Activated naive CD8-positive, alpha-beta T cell treated with anti-CD3 and anti-CD28 coated beads for 36 hours (primary cell): ENCODE measurements at places on chromosomes 16 and 17. TPM values are rescaled to one million over a fixed set of nuclear protein-coding genes. Genes with fewer than 3 reads are reported as not detected.

- H3K4me1 ChIP-seq, result no peaks in the 10 kb centered on the region
- no peak for DNase-seq
- H3K36me3 ChIP-seq, result no peaks in the 10 kb centered on the region
- H3K4me3 ChIP-seq, result no peak overlapping the region
Measured at GRCh38 chr17:72357764-72358365, 237.0 kb downstream of the SOX9 start.

DNA sequence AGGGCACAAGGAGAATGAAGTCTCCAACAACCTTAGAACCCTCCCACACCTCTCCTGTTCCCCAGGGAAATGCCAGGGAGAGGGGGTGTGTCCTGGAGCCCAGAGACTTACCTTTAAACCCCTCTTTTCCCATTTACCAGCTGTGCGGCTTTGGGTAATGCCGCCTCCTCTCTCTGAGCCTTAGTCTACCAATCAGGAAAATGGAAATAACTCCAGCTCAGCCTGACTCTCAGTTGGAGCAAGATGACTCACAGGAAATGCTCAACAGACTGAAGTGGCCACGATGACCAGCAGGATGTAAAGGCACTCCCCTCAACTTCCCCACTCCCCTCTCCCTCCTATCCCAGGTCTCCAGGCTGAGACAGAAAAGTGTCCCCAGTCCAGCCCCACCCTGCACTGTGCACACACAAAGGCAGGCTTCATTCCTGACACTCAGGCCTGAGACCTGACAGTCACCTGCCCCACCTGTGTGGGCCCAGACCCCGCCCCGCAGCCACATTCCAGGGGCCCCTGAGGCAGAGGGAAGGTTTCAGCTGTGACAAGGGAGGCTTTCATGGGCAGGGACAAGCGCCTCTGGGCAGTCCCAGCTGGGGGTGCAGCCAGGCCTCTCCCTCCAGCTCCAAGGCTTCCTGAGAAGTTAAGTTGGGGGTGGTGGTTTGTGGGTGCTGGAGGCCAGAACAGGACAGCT is 3.0 kb upstream of the KRT15 start:
- H3K4me3 ChIP-seq, result no peak overlapping the region
- H3K27me3 ChIP-seq, result peaks cover 11% of the 10 kb centered on the region
- no peak overlapping the region for H3K27ac ChIP-seq
- no peak for DNase-seq

DNA sequence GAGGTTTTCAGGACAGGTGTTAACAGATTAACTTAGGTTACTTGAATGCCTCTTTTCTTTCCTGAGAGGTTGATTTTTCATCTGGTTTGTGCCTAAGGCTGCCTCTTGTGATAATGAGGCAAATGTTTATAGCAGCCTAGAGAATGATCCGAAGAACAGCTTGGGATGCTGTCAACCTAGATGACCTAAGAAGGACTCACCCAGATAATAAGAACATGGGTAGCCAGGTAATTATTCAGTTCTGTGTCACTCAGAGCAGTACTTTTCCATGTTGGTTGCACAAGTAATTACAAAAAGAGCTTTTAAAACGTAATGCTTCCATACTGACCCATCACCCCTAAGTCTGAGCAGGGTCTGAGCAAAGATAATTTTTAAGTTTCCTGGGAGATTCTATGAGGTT is 60.3 kb downstream of the CHD9 start:
- no peak for DNase-seq
- H3K27ac ChIP-seq, result no peak overlapping the region
- H3K4me3 ChIP-seq, result no peak overlapping the region
- H3K27me3 ChIP-seq, result no peaks in the 10 kb centered on the region
- peaks cover 3% of the 10 kb centered on the region for H3K4me1 ChIP-seq
- peaks cover 2% of the 10 kb centered on the region for H3K36me3 ChIP-seq

- H3K36me3 ChIP-seq, result no peaks in the 10 kb centered on the region
- H3K27me3 ChIP-seq, result no peaks in the 10 kb centered on the region
- no peak overlapping the region for H3K27ac ChIP-seq
- H3K4me3 ChIP-seq, result no peak overlapping the region
Measured at GRCh38 chr16:68907781-68908181, 64.5 kb downstream of the TANGO6 start.

DNA sequence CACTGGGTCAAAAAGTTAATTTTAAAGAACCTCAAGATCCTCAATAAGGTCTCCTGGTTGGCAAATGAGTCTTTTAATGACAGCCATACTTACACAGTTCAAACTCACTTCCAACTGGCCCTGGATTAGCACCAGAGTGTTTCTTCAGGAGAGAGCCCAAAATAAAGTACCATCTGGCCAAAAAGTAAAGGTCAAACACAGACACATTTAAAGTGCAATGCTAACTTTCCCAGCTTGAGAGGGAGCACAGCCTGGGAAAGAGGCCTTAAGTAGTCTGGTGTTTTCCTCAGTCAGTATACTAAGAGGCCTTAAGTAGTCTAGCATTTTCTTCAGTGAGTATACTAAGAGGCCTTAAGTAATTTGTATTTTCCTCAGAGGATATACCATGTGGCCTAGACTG is 46.6 kb upstream of the ERN1 start:
- H3K27ac ChIP-seq, result no peak overlapping the region
- DNase-seq, result no peak
- H3K36me3 ChIP-seq, result peaks cover 20% of the 10 kb centered on the region
- no peaks in the 10 kb centered on the region for H3K4me1 ChIP-seq

DNA sequence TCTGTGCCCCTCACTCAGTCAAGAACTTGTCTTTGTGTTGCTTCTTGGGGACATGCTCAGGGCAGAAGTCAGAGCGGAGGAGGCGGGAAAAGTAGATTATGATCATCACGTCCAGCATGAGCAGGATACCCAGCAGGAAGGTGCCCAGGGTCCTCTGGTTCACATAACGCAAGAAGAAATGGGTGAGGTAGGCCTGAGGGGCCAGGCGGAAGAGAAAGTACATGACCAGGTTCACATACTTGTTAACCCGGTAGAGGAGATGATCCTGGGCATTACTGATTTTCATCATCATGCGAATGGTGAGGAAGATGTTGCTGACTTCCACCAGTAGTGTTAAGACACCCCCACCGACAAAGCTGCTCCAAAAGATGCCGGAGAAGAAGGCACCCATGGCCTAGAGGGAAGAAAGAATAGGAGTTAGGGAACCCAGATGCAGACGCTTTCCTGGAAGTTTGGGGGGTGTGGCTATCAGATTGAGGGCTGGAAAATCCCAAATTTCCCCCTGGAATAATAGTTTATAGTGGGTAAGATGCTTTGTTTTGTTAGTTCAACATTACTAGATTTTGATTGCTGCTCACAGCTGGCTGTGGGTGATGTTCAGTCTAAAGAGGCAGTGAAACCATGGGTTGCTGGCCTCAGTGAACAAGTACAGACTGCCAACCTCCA is 1.4 kb downstream of the TLCD1 start:
- H3K27me3 ChIP-seq, result peaks cover 13% of the 10 kb centered on the region
- H3K4me1 ChIP-seq, result peaks cover 44% of the 10 kb centered on the region

- no peak for DNase-seq
- H3K36me3 ChIP-seq, result peaks cover 16% of the 10 kb centered on the region
- H3K27me3 ChIP-seq, result no peaks in the 10 kb centered on the region
- peaks cover 50% of the 10 kb centered on the region for H3K4me1 ChIP-seq
- H3K27ac ChIP-seq, result peak overlapping the region; percentile 100
Measured at GRCh38 chr16:28491230-28491969, 474 bp downstream of the CLN3 start.

DNA sequence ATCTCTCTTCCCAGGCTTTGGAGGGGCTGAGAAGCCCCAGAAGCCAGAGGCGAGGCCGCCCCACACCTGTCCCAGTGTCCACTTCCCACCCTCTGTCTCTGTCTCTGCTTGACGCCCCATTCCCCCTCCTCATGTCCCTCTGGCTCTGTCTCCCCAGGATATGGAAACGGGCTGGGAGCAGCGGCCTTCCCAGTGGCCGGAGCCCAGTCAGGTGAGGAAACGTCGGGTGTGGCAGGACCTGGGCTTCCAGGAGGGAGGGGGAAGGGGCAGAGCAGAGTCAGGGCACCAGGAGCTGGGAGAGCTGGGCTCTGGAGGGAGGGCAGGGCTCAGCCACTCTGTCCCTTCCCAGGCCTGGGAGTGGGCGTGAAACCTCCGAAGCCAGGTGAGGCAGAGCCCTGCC is 10.6 kb upstream of the PKMYT1 start:
- no peaks in the 10 kb centered on the region for H3K36me3 ChIP-seq
- no peak for DNase-seq
- H3K27me3 ChIP-seq, result peaks cover 9% of the 10 kb centered on the region
- no peaks in the 10 kb centered on the region for H3K4me1 ChIP-seq
- H3K4me3 ChIP-seq, result no peak overlapping the region
- no peak overlapping the region for H3K27ac ChIP-seq

GRCh38 chr17:8708025-8708461 is 36.6 kb downstream of the CCDC42 start:
- H3K27ac ChIP-seq, result no peak overlapping the region
- H3K27me3 ChIP-seq, result peaks cover 16% of the 10 kb centered on the region
- H3K36me3 ChIP-seq, result no peaks in the 10 kb centered on the region
- no peak for DNase-seq
- H3K4me3 ChIP-seq, result no peak overlapping the region

- H3K27me3 ChIP-seq, result peaks cover 79% of the 10 kb centered on the region
- H3K4me3 ChIP-seq, result peak overlapping the region; percentile 29
- peaks cover 15% of the 10 kb centered on the region for H3K4me1 ChIP-seq
- no peaks in the 10 kb centered on the region for H3K36me3 ChIP-seq
- no peak overlapping the region for H3K27ac ChIP-seq
Measured at GRCh38 chr16:68644296-68644695, 814 bp upstream of the CDH3 start.

GRCh38 chr16:23947838-23948237 is 112.1 kb downstream of the PRKCB start:
- H3K4me3 ChIP-seq, result no peak overlapping the region
- H3K27me3 ChIP-seq, result no peaks in the 10 kb centered on the region
- peaks cover 32% of the 10 kb centered on the region for H3K36me3 ChIP-seq
- no peak for DNase-seq
- H3K4me1 ChIP-seq, result peaks cover 89% of the 10 kb centered on the region

- H3K27ac ChIP-seq, result no peak overlapping the region
- H3K4me3 ChIP-seq, result no peak overlapping the region
- H3K4me1 ChIP-seq, result no peaks in the 10 kb centered on the region
- DNase-seq, result no peak
Measured at GRCh38 chr17:12429116-12429515, 236.6 kb upstream of the MYOCD start.

DNA sequence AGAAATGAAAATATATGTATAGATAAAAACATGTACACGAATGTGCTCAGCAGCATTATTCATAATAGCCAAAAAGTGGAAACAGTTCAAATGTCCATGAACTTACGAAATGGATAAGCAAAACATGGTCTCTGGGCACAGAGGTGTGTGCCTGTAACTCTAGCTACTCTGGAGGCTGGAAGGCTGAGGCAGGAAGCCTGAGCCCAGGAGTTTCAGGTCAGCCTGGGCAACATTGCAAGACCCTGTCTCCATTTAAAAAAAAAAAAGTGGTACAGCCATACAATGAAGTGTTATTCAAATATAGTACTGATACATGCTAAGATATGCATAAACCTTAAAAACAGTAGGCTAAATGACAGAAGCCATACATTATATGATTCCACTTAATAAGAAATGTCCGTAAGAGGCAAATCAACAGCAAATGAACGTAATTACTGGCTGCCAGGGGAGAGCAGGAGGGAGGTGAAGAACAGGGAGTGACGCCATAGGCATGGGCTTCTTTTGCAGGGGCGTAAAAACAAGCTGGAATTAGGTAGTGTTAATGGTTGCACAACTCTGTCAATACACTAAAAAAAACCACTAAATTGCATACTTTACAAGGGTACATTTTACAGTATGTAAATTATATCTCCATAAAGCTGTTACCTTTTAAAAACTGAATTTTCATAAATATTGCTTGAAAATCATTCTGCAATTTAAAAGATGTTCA is 87.2 kb upstream of the PLEKHM1 start:
- H3K36me3 ChIP-seq, result peaks cover 22% of the 10 kb centered on the region
- no peak overlapping the region for H3K27ac ChIP-seq
- no peaks in the 10 kb centered on the region for H3K27me3 ChIP-seq
- DNase-seq, result no peak
- peaks cover 70% of the 10 kb centered on the region for H3K4me1 ChIP-seq
- H3K4me3 ChIP-seq, result no peak overlapping the region

GRCh38 chr17:66491213-66491612 is 188.8 kb downstream of the PRKCA start:
- H3K4me3 ChIP-seq, result no peak overlapping the region
- H3K36me3 ChIP-seq, result peaks cover 37% of the 10 kb centered on the region
- peaks cover 55% of the 10 kb centered on the region for H3K4me1 ChIP-seq
- H3K27ac ChIP-seq, result peak overlapping the region; percentile 65

GRCh38 chr17:1882836-1883235 is 53.0 kb downstream of the RPA1 start:
- H3K36me3 ChIP-seq, result peaks cover 26% of the 10 kb centered on the region
- H3K4me3 ChIP-seq, result no peak overlapping the region
- no peaks in the 10 kb centered on the region for H3K4me1 ChIP-seq
- no peaks in the 10 kb centered on the region for H3K27me3 ChIP-seq
- H3K27ac ChIP-seq, result no peak overlapping the region
- no peak for DNase-seq

DNA sequence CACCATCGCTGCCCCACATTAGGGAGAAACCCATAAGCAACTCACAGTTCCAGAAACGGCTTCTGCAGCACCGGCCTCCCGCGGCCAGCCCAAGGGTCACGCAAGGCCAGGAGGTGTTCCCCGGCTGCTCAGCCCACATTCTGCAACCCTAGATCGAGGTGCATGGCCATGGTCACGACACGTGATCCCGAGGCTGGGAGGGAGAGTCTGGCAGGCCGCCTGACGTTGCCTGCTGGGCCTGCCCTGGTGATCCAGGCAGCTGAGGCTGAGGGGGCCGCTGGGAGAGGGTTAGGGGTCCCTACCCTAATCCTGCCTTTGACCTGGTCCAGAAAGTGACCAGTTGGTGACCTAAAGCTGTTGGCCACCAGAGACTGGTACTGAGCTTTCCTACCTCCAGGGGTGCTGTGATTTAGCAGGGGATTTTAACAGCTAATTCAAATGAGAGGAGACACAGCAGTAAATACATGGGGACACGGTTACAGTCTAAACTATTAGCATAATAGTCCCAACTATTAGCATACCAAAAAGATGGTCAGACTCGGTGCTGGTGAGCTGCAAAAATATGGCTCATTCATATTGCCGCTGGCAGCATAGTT is 97.4 kb upstream of the CIBAR2 start:
- H3K4me1 ChIP-seq, result no peaks in the 10 kb centered on the region
- H3K27ac ChIP-seq, result no peak overlapping the region
- no peak overlapping the region for H3K4me3 ChIP-seq
- peaks cover 3% of the 10 kb centered on the region for H3K27me3 ChIP-seq
- H3K36me3 ChIP-seq, result no peaks in the 10 kb centered on the region

DNA sequence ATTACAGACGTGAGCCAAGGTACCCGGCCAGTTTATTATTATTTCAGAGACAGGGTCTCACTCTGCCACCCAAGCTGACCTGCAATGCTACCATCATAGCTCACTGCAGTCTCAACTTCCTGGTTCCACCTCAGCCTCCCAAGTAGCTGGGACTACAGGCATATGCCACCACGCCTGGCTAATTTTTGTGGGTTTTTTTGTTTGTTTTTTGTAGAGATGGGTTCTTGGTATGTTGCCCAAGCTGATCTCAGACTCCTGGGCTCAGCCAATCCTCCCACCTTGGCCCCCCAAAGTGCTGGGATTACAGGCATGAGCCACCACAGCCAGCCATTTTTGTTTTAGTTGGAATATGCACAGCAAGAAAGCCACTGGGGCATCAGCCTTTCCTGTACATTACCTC is 115.7 kb downstream of the MRM1 start:
- H3K4me1 ChIP-seq, result peaks cover 8% of the 10 kb centered on the region
- no peak for DNase-seq
- H3K4me3 ChIP-seq, result no peak overlapping the region
- no peak overlapping the region for H3K27ac ChIP-seq
- no peaks in the 10 kb centered on the region for H3K27me3 ChIP-seq
- no peaks in the 10 kb centered on the region for H3K36me3 ChIP-seq

Gene CLEC18B
- 0.36 TPM for total RNA-seq

Gene DDX19B
- total RNA-seq, result 39.3 TPM

Gene GSG1L
- total RNA-seq, result not detected
